Transverse colon (tissue), 4 donors: ENCODE measurements at places on chromosomes 3 and 15. TPM values are rescaled to one million over a fixed set of nuclear protein-coding genes. Genes with fewer than 3 reads are reported as not detected.
A peak's percentile ranks its signal among the peaks of the same experiment; 100 is the strongest.

GRCh38 chr3:3798631-3799113 lies 559 bp upstream of the LRRN1 start:
- DNase-seq: peak; percentile 9

DNA sequence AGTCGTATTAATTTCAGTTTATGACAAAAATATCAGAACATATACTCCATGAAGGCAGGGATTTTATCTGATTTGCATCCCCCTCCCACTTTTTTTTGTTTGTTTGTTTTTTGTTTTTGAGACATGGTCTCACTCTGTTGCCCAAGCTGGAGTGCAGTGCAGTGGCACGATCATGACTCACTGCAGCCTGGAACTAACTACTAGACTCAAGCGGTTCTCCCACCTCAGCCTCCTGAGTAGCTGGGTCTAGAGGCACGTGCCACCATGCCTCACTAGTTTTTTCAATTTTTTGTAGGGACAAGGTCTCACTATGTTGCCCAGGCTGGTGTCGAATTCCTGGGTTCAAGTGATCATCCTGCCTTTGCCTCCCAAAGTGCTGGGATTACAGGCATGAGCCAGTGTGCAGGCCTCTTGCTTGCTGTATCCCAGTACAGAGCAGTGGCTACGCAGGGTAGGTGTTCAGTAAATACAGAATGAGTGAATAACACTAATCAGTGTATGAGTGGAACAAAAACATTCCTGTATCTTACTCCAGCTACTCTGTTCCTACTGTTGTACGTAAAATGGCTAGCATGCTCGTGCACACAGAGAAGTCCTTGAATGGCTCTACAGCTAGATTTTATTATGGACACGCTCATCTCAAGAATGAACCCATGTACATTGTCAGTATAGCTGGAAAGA lies 272.4 kb downstream of the FOXP1 start:
- DNase-seq: no peak

USP50 gene
- not detected for total RNA-seq

DNA sequence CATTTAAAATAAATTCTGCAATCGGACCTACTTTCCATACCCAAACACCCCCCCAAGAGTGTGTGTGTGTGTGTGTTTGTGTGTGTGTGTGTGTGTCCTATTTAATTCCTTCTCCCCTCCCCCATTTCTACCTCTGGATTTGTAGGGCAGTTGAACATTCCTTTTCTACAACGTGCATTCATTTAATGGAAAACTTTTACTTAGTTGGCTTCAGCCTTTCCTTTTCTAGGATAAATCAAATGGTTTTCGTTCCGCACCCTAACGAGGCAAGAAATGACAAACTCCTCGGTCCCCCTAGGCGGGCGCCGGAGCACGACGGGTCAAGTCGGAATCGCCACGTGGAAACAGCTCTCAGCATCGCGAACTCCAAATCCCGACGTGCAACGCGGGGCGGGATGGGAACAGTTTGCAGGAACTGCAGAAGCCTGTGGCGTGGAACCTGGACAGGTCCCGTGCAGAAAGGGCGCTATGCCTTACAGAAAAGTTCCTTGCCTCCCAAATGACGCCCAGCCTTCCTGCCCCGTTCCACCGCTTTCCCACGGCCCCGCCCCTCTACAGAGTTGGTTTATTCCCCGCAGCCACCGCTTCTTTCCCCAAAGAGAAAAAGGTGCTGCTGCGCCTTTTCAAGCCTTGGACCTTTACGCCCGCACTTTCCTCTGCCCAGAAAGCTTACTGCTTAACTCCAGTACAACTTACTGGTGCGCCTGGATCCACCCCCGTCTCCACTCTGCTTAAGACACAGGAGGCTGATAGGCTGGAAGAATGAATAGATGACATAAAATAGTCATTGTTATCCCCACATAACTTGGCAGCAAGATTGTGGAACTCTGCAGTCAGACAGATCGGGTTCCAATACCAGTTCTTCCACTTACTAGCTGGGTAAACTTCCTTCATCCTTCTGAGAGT lies 1.1 kb upstream of the EIF2B5 start:
- peak; percentile 88 for DNase-seq

- DNase-seq: no peak
Measured at GRCh38 chr15:50304836-50305235, 39.3 kb upstream of the HDC start.

GRCh38 chr15:99454941-99455788 lies 110.6 kb upstream of the MEF2A start:
- DNase-seq: peak; percentile 50

- DNase-seq: no peak
Measured at GRCh38 chr3:159417761-159418160, 570.9 kb upstream of the IL12A start.

DNA sequence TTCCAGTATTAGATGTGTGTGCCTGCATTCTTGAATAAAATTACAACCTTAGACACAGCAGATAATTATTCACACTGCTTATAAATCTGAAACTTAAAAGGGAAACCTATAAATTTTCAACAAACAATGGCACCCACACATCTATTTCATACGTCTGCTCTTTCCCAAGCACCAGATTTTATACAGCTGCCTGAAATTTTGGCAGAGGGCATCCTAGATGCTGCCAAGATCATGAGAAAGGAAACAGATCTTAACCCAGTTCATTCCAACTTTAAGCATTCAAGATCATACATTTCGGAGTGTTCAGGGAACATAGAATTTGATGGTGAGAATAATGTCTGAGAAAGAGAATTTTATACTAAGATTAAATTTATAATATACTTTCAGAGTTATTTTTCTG lies 53.1 kb downstream of the CLDN1 start:
- no peak for DNase-seq

DNA sequence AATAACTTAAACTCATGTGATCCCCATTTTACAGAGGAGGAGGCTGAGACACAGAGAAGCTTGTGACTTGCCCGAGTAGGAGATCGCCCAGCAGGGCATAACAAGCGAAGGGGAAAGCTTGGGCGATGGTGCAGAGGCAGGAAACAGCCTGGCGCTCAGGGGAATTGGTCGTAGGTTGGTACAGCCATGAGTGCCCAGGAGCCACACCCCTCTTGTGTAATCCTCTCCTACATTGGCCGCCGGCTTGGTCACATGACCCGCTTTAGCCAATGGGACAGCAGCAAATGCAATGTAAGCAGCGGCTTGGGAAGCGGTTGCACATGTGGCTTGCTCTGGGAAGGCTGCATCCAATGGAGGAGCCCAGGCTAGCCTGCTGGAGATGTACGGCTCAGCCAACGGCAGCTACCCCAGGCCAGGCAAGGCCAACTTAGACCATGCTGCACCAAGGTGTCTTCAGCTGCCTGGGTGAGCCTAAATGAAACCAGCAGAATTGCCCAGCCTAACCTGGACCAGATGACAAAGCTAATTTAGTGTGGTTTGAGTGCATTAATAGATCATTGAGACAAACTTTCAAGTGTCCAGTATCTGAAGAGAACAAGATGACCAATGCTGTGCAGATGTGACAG lies 50.3 kb upstream of the SLC6A6 start:
- DNase-seq: no peak

- no peak for DNase-seq
Measured at GRCh38 chr3:142530296-142530695, 48.2 kb downstream of the ATR start.

TMCO5A gene
- 0.14 TPM for total RNA-seq

ESYT3 gene
- total RNA-seq: 3.7 TPM

DNA sequence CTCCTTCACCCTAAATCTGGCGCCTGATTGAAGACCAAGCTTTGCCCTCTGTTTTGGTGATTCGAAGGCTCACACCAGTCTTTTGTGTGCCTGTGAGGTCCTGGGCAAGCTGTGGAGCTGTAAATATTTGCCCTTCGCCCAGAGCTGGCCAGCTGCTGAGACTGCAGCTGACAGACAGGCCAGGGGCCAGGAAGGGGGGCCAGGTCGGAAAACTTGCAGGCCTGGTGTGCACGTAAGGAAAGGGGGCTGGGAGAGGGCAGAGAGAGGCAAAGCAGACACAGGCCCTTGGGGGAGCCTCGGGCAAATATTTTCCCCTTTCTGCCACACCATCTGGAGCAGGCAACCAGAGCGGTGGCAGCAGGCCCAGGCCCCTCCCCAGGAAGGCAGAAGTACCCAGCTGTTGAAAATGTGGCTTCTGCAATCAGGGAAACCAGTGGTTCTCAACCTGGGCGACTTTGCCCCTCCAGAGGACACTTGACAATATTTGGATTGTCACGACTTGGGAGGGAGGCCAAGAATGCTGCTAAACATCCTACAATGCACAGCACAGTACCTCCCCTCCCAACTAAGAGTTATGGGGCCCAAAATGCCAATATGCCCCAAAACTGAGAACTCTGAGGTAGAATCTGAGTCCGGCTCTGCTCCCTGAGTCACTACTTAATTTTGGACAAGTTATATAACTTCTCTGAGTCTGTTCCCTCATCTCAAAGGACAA lies 2.5 kb downstream of the PDZRN3 start:
- peak; percentile 46 for DNase-seq

- no peak for DNase-seq
Measured at GRCh38 chr3:104887069-104887468, 479.6 kb upstream of the ALCAM start.

GRCh38 chr3:146493761-146494160 lies 24.4 kb upstream of the PLSCR2 start:
- no peak for DNase-seq

- DNase-seq: no peak
Measured at GRCh38 chr3:37050282-37050681, 57.0 kb downstream of the MLH1 start.

GRCh38 chr15:82641129-82641798 lies 5.9 kb downstream of the CPEB1 start:
- no peak for DNase-seq

P2RY12 gene
- total RNA-seq: 1.1 TPM

CSPG4 gene
- 16.7 TPM for total RNA-seq

GASK1A gene
- 0.75 TPM for total RNA-seq

DNA sequence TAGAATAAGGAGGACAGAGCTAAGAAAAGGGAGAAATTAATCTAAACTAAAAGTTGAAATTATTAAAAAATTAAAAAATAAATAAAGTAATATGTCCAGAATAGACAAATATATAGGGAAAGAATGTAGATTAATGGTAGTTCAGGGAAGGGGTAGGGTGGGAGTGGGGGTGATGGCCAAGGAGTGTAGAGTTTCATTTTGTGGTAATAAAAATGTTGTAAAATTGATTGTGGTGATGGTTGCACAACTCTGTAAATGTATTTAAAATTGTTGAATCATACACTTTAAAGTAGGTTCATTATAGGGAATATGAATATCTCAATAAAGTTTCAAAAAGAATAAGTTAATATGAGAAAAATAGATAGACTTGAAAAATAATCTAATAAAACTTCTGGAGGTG lies 21.0 kb upstream of the FNDC3B start:
- DNase-seq: no peak

GRCh38 chr3:155619118-155619915 lies 125.6 kb downstream of the PLCH1 start:
- DNase-seq: no peak

GRCh38 chr3:4606911-4607310 lies 113.8 kb downstream of the ITPR1 start:
- no peak for DNase-seq

CHRNA3 gene
- 3.5 TPM for total RNA-seq

PRSS50 gene
- not detected for total RNA-seq

GRCh38 chr3:149375501-149376196 lies 1.8 kb downstream of the TM4SF1 start:
- no peak for DNase-seq

DNA sequence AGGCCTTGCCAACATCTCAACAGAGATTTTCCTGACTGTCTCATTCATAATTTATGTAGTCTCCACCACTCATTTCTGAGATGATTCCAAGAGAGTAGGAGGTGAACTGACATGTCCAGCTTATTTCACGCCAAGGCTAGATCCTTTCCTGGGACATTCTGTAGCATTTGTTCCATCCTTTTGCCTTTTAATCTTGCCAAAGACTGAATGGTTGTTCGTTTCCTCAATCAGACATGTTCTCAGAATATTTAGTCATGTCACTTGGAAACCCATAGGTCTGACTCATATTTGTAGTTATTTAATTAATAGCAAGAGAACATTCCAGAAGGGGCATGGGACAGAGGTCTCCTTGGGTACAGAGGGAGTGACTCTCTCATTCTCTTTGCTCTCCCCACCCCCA lies 80.9 kb downstream of the DHX36 start:
- no peak for DNase-seq

SNRPA1 gene
- 12.3 TPM for total RNA-seq

MST1 gene
- total RNA-seq: 12.2 TPM

HEG1 gene
- 97.3 TPM for total RNA-seq

ABHD17C gene
- 64.0 TPM for total RNA-seq

- peak; percentile 64 for DNase-seq
Measured at GRCh38 chr3:11498646-11499045, 145.1 kb downstream of the VGLL4 start.

DNA sequence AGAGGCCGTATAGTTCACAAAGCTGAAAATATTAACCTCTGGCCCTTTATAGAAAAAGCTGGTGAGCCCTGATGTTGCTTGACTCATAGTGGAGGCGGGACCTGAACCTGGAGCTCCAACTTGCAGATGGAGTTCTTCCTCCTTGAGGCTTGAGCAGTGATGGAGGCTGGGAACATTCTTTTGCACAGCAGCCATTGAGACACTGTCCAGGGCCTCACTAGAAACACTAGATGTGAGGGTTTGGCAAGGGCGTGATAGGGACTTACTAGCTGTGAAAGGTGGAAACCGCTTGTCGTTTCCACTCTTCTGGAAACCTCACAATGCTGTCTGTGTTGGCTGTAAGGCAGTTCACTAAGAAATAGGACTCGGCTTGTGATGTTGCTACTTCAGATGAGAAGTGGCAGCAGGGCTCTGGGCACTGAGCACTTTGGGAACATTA lies 12.5 kb downstream of the SMAD6 start:
- DNase-seq: no peak

SPRED1 gene
- total RNA-seq: 9.6 TPM

- no peak for DNase-seq
Measured at GRCh38 chr3:16923112-16923511, 38.4 kb downstream of the PLCL2 start.

GOLGA8J gene
- 0.95 TPM for total RNA-seq

GRCh38 chr3:4758957-4759656 lies 220.1 kb upstream of the BHLHE40 start:
- no peak for DNase-seq

GRCh38 chr15:49410641-49411040 lies 12.4 kb upstream of the FGF7 start:
- DNase-seq: no peak

CPLX3 gene
- total RNA-seq: not detected

CFAP91 gene
- 1.4 TPM for total RNA-seq

DNA sequence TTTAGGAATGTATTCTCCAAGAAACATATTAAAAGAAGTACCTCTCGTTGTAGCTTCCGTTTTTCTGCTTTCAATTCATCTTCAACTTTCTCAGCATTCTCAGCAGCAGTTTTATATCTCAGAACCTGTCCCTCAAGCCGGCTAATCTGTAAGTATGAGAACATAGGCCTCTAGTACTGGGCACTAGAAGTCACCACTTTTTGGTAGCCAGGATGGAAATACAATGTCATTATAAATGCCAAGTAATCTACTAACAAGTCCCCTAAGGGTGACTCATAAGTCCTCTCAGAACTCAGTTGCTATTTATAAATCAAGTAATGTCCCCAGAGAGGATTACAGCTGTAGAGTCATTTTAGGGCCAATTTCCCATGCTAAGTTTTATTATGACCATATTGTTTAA lies 61.1 kb downstream of the MLH1 start:
- DNase-seq: no peak

GHSR gene
- not detected for total RNA-seq

GRCh38 chr3:138047596-138048158 lies 37.7 kb downstream of the CLDN18 start:
- DNase-seq: no peak
